ENCODE measurements at places on chromosomes 6 and 20. TPM values are rescaled to one million over a fixed set of nuclear protein-coding genes. Genes with fewer than 3 reads are reported as not detected.

DNA sequence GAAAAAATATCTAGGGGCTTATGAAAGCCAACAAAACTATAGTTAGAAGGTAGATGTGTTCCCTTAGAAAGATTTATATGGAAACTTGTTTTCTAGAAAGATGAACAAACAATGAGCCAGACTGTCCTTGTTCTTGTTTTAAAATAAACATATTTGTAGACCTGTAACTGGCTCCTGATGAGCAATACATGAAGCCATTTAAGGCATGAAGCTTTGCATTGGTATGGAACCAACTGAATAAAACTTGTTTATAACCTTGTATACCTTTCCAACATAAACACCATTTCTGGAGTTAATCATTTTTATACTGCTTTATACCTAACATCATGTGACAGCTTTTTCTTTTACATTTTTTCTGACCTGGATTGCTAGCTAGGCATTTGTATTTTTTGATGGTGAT is 247.8 kb downstream of the PRL start:
- DNase-seq = no peak

GRCh38 chr20:36062799-36063198 is 91.7 kb upstream of the EPB41L1 start:
- DNase-seq = no peak

DNA sequence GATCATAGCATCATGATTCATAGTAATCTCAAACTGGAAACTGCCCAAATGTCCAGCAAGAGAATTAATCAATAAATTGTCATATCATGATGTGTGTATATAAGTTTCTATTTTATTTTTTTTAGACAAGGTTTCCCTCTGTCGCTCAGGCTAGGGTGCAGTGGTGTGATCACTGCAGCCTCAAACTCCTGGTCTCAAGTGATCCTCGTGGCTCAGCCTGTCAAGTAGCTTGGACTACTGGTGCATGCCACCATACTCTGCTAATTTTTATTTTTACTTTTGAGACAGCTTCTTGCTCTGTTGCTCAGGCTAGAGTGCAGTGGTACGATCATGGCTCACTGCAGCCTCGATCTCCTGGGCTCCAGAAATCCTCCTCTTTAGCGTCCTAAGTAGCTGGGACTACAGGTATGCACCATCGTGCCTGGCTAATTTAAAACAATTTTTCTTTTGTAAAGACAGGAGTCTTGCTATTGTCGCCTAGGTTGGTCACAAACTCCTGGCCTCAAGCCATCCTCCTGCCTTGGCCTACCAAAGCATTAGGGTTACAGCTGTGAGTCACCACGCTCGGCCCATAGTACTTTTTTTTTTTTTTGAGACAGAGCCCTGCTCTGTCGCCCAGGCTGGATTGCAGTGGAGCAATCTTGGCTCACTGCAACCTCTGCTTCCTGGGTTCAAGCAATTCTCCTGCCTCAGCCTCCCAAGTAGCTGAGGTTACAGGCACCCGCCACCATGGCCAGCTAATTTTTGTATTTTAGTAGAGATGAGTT is 8.7 kb upstream of the ATRN start:
- no peak for DNase-seq

- DNase-seq = no peak
Observed at GRCh38 chr6:167493976-167494697, 169.3 kb downstream of the TTLL2 start.

- DNase-seq = no peak
Observed at GRCh38 chr6:69286331-69286730, 510.5 kb downstream of the LMBRD1 start.

CAP2 gene
- 2.7 TPM for total RNA-seq
